ENCODE measurements at places on chromosomes 7 and 10.

GRCh38 chr7:151857866-151858450 lies 19.0 kb downstream of the PRKAG2 start:
- no peak for DNase-seq

- no peak for DNase-seq
These were observed 230.1 kb upstream of the CELF2 start for GRCh38 chr10:10787586-10787985.

- no peak for DNase-seq
These were observed 49.3 kb downstream of the DENND2A start for GRCh38 chr7:140591180-140591902.

- peak; percentile 65 for DNase-seq
These were observed 170.7 kb upstream of the PPP2R2D start for GRCh38 chr10:131729938-131730660.

DNA sequence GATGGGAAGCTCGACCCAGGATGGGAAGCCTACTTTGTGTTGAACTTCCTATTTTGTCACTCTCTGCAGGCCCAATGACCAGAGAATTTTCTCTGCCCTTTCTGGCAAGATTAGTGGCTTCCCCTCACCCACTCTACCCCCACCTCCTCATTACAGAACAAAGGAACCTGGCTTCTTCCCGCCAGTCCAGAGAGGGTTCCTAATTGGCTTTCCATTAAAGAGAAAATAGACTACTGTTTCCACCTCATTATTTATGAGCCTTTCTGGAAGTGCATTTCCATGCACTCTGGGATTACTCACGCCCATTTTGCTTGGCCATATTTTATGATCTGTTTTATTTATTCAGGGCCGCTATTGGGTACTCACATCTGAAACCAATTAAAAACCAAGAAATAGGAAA lies 94.9 kb upstream of the TCF7L2 start:
- no peak for DNase-seq

GRCh38 chr7:112009081-112009480 lies 197.1 kb downstream of the DOCK4 start:
- DNase-seq = no peak

- peak; percentile 64 for DNase-seq
These were observed 127.8 kb downstream of the PTPN20 start for GRCh38 chr10:47038881-47039561.

DNA sequence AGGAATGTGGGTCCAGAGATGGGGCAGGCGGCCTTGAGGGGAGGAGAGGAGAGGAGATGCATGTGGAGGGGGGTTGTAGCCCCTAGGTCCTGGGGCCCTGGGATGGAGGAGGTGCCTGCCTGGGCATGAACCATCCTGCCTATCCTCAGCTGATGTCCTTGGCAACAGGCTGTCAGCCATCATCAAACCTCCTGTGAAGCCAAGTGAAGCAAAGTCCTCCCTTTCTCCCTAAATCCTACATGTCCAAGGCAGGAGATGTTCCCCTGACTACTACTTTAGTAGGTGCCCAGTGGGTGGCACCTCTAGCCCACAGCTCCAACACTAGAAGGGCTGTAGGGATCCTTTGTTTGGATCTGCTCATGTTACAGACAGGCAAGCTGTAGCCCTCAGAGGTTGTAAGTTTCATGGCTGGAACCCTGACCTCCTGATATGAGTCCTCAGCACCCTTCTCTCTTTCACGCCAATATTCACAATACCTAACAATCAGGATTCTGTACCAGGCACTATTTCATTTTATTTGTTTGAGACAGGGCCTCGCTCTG lies 66.6 kb upstream of the SYPL1 start:
- no peak for DNase-seq

- DNase-seq = no peak
These were observed 17.3 kb upstream of the C10orf95 start for GRCh38 chr10:102468683-102469082.

DNA sequence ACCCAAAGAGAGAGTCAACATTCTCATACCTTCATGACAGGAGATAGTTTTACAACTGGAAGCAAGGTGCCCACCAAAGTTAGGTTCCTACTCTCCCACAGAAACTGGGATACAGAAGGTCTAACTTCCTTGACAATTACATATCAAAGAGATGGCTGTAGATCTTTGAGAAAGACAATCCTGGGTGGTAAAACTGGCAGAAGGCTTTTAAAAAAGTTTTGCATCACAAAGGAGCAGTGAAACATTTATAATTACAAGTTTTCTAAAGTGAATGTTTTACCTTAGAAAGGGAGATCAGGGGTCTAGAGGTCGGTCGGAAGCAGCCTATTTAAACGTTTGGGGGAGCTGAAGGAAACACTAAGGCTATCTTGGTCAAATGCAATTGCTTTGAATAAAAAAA lies 166.6 kb upstream of the STEAP1 start:
- no peak for DNase-seq

All from mesenteric fat pad (tissue), 1 donor.